CMK (cell line): ENCODE measurements at places on chromosomes 1 and 21.

DNA sequence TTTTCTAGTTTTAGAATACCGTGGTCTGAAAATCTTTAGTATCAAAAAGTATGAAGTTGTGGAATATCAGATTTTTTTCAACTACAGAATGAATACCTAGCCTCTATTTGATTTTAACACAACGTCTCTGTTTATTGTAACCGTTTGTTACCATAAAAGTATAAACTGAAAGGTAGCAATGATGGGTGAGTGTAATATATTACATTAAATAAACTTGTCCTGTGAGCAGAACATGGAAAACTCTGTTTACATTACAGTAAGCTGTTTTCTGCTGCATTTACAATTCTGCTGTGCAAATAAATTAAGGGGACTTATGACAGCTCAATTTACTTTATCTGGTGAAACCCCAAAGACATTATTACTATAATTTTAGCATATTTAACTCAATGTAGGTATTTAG is 62.5 kb downstream of the CHRM3 start:
- DNase-seq = no peak

GRCh38 chr1:218693599-218693998 is 348.5 kb downstream of the TGFB2 start:
- no peak for DNase-seq

- DNase-seq = no peak
These were observed 22.2 kb downstream of the UBE2T start for GRCh38 chr1:202319381-202320080.

GRCh38 chr1:203197625-203198024 is 11.1 kb upstream of the CHI3L1 start:
- no peak for DNase-seq

GRCh38 chr1:34779962-34780361 is 1.1 kb upstream of the GJB3 start:
- DNase-seq = no peak

- DNase-seq = peak; percentile 56
These were observed 30.6 kb upstream of the LCE5A start for GRCh38 chr1:152479792-152480595.
